Amygdala (tissue), 56 donors: ENCODE measurements at places on chromosomes 7 and 10.

DNA sequence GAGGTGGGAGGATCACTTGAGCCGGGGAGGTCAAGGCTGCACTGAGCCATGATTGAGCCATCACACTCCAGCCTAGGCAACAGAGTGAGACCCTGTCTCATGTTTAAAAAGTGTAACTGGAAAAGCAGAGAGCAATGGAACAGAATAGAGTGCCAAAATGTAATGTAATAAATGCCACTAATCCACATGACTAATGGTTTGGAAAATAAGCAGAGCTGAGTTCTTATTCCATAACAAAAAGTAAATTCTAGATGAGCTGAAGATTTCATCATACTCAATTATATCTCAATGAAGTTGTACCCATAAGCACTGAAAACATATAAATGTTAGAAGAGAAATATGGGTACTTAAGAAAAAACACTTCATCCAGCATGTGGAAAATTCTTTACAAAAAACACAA lies 132.6 kb downstream of the USP6NL start:
- no peak for DNase-seq

DNA sequence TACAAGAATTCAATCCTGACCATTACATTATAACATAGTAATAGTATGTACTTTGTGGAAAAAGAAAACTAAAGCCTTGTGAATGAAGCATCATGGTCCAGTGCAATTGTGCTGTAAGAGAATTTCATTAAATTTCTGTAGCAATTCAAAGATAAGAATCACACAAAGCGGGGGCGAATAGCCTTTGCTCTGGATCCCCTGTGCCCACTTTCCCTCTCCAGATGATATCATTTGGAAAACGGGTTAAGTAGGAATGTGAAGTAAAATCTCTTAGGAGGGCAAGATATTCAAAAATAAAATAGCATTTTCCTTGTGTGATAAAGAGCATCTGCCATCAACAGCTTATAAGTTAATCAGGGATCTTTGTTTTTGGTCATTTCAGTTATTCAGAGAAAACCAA lies 177.1 kb downstream of the CHRM2 start:
- DNase-seq, result no peak

- DNase-seq, result no peak
These were observed 19.3 kb downstream of the ZNF786 start for GRCh38 chr7:149071182-149071635.

- DNase-seq, result no peak
These were observed 64.6 kb downstream of the TFEC start for GRCh38 chr7:115965796-115966475.

- DNase-seq, result no peak
These were observed 322.3 kb upstream of the PODXL start for GRCh38 chr7:131878777-131879176.

- DNase-seq, result no peak
These were observed 41.2 kb upstream of the SLC35G1 start for GRCh38 chr10:93852476-93853095.

GRCh38 chr7:75638594-75639070 lies 100.1 kb downstream of the HIP1 start:
- peak; percentile 51 for DNase-seq

DNA sequence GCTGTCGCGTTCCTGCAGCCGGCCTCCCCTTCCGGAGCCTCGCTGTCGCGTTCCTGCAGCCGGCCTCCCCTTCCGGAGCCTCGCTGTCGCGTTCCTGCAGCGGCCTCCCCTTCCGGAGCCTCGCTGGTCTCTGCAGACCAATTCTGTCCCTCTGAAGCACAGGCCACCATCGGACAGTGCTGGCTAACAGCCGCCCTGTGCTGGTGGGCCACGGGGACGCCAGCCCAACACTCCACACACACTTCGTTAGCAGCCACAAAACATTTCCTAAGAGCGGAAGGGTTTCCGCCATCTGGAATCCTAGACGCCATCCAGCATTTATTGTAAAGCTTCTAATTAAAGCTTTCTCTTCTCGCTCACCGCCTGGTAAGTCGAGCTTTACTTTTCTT lies 11.2 kb downstream of the GPER1 start:
- no peak for DNase-seq

DNA sequence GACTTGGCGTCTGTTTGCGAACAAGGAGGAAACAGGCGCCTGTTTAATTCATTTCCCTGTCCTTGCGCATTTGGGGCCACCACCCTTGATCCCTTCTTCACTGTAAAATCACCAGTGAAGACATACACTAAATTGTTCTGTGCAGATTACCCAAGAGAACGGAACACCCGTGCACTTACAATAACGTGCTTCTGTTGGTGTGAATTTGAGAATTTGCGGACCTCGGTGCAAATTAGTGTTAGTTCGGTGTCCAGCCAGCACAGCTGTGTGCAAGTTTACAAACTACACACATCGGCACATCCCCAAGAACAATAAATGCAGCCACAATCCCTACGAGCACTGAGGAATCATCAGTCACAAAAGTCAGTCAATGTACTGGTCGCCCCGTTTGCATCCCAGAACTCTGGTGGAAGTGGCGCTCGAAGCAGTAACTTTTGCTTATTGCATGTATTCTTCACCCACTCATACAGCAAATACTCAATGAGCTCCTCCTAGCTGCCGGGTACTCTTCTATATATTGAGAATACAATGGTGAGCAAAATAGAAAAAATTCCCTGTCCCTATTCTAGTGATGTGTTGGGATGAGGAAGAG lies 786 bp upstream of the CNOT4 start:
- DNase-seq, result no peak

GRCh38 chr10:49375611-49376010 lies 20.3 kb downstream of the DRGX start:
- no peak for DNase-seq

DNA sequence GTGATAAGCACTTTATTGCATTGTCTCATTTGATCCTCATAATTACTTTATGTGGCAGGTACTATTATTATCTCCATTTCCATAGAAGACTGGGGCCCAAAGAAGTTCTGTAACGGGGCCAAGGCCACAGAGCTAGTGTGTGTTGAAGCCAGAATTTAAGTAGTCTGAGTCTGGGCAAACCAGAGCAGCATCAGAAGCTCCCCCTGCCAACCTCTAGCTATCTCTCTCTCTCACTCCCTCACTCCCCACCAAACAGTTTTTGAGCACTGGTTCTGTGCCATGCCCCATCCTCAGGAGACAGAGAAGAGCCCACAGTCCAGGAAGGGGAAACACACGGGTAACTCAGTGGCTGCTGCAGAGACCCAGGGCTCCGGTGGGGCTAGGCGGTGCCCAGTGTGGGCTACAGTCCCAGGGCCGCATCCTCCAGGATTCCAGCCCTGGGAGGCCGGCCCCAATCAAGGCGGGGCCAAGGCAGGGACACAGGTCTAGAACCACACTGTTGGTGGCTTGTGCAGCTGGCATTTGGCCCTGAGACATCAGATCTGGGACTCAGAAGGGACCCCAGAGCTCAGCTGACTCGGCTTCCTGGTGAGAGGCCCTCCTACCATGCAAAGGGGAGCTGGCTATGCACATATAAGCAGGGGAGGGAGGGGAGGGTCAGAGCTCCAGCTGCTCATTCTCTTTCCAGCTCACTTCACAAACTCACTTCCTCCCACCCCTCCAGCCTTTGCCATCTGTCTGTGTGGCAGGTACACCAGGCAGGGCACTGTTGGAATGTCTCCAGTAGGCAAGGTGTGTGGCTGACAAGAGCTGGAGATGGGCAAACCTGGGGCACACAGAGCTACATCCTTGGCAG lies 34.4 kb downstream of the COL13A1 start:
- no peak for DNase-seq

DNA sequence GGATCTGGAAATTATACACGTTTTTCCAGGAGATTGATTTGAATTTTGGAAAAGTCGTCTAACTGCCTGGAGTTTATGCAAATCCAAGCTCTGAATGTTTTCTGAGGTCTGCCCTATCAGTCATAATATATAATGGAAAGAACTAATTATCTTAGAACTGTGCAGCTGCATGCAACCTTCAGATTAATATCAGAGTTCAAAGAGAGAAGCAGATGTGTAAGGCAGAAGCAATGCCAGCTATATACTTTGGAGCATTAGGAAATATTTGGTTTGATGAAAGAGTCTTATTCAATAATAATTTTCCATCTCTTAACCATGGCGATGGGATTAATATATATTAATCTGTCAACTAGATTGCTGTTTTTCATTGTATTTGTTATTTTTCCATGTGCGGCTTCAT lies 500.9 kb downstream of the NEBL start:
- DNase-seq, result no peak
